Panc1 (cell line): ENCODE measurements at places on chromosomes 16 and 17. TPM values are rescaled to one million over a fixed set of nuclear protein-coding genes. Genes with fewer than 3 reads are reported as not detected.

ZNF624 gene
- 3.9 TPM for total RNA-seq

TCAP gene
- 1.6 TPM for total RNA-seq

ADAP2 gene
- 2.4 TPM for total RNA-seq

TMEM114 gene
- total RNA-seq = not detected

HASPIN gene
- total RNA-seq = 10.6 TPM

SLFN14 gene
- total RNA-seq = not detected

XAF1 gene
- total RNA-seq = 3.5 TPM

PRSS27 gene
- total RNA-seq = 3.3 TPM

ST3GAL2 gene
- total RNA-seq = 84.2 TPM

MT3 gene
- not detected for total RNA-seq

DNA sequence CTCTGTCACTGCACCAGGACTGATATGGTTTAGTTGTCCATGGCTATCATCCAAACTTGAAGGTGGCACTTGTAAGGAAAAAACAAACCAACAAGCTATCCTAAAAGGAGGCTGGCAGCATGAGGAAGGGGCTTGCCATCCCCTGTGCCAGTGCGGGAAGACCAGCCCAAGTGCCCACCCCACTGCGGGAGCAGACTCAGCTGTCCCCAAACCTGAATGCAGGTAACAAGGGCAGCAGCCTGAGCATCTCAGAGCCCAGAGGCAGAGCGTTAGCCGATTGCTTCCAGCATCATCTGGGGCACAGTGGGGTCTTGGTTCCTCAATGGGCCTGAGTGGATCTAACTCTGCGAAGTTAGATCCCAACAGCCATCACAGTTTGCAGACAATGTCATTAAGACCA lies 29.2 kb upstream of the C16orf78 start:
- H3K27me3 ChIP-seq = no peaks in the 10 kb centered on the region; the same call in 1 of the 2 replicates
- H3K4me3 ChIP-seq = no peak overlapping the region
- H3K27ac ChIP-seq = no peak overlapping the region
- DNase-seq = no peak

DNA sequence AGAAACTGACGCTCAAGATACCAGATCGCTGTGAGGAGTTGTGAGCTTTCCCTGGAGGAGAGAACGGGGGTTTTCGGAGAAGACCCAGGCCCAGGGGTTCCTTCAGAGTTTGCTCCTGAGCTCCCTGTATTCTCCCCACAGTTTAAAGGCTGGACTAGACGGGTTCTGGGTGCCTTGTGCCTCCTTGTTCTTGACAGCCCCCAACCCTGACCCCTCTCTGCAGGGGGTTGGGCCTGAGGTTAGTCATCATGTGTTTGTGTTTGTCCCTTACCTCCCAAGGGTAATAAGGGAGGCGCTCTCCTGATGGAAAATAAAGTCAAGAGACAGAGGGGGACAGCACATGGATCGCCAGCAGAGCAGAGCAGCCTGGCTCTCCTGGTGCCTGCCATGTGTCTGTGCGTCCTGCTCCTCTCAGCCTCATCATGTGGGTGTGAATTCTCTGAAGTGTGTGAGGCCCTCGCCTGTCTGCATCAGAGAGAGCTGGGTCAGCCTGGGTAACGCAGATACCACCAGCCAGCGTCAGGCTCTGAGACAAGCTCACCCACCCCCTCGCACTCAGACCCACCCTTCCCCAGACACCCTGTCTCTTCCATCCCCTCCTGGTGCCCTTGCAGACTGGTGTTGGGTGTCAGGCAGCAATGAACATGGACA lies 8.7 kb downstream of the HEXIM2 start:
- H3K4me3 ChIP-seq = no peak overlapping the region
- DNase-seq = no peak
- no peaks in the 10 kb centered on the region for H3K36me3 ChIP-seq
- H3K4me1 ChIP-seq = peaks cover 33% of the 10 kb centered on the region
- H3K27me3 ChIP-seq = no peaks in the 10 kb centered on the region
- H3K27ac ChIP-seq = peak overlapping the region; percentile 99

DNA sequence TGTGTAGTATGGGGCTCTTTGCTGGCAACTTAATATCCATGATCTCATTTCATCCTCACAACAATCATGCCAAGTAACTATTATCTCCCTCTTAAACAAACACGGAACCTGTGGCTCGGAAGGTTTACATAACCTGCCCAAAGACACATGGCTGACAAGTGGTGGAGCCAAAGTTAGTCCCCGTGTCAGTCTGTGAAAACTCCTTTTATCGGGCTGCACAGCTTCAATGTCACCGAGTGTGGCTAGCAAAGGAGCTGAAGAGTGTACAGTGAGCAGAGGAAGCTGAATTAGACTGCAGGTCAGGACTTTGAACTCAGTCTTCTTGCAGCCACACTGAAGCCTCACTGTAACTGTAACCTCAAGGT lies 80.3 kb downstream of the PARN start:
- no peaks in the 10 kb centered on the region for H3K27me3 ChIP-seq
- DNase-seq = no peak
- H3K27ac ChIP-seq = no peak overlapping the region
- H3K36me3 ChIP-seq = peaks cover 12% of the 10 kb centered on the region

GRCh38 chr17:58325976-58326468 lies 2.6 kb downstream of the TSPOAP1 start:
- no peaks in the 10 kb centered on the region for H3K4me1 ChIP-seq
- no peak for DNase-seq
- no peak overlapping the region for H3K4me3 ChIP-seq
- H3K36me3 ChIP-seq = no peaks in the 10 kb centered on the region

- DNase-seq = no peak
- peak overlapping the region; percentile 15 for H3K4me3 ChIP-seq
- H3K27ac ChIP-seq = peak overlapping the region; percentile 98
- H3K27me3 ChIP-seq = no peaks in the 10 kb centered on the region
These were observed 1.4 kb upstream of the HOXB2 start for GRCh38 chr17:48546137-48546923.

DNA sequence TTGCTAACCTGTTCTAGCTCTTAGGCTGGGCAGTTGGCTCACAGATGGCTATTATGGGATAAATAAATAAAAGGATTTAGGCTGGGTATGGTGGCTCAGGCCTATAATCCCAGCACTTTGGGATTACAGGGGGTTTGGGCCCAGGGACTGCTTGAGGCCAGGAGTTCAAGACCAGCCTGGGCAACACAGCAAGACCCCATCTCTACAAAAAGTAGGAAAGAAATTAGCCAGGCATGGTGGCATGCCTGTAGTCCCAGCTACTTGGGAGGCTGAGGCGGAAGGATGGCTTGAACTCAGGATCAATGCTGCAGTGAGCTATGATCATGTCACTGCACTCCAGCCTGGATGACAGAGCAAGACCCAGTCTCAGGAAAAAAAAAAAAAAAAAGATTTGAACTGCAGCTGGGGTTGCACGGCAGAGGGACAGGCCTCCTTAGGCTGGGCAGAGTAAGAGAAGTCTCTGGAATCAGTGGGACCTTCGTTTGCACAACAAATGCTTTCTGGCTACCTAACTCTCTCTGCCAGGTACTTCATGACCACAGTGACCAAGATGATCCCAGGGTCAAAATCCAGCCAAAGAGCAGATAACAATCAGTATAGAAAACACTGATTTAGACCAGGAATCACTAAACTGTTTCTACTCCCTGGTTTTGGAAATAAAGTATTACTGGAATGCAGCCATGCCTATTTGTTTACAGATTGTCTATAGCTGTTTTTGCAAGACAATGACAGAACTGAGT lies 6.8 kb downstream of the RUSF1 start:
- H3K4me1 ChIP-seq = no peaks in the 10 kb centered on the region
- H3K27me3 ChIP-seq = no peaks in the 10 kb centered on the region
- H3K27ac ChIP-seq = no peak overlapping the region
- no peak overlapping the region for H3K4me3 ChIP-seq

DNA sequence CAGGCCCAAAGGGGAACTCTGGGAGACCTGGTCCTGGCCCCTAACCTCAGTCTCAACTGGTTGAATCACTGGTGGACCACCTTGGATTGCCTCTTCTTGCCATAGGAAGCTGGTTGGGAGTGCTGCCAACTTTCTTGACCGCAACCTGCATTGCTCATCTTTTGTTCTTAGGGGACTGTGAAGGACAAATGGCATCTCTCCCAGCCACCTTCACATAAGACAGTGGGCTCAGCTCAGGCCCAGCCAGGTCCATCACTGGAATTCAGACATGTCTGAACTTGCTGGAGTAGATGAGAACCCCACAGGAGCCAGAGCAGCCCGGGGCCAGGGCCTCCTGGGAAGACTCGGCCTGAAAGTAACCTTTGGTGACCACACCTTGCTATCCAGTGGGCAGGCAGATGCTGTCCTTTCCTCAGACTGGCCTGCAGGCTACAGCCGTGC lies 18.8 kb downstream of the ADORA2B start:
- H3K4me1 ChIP-seq = peaks cover 73% of the 10 kb centered on the region
- no peaks in the 10 kb centered on the region for H3K36me3 ChIP-seq
- H3K4me3 ChIP-seq = no peak overlapping the region
- no peaks in the 10 kb centered on the region for H3K27me3 ChIP-seq

DNA sequence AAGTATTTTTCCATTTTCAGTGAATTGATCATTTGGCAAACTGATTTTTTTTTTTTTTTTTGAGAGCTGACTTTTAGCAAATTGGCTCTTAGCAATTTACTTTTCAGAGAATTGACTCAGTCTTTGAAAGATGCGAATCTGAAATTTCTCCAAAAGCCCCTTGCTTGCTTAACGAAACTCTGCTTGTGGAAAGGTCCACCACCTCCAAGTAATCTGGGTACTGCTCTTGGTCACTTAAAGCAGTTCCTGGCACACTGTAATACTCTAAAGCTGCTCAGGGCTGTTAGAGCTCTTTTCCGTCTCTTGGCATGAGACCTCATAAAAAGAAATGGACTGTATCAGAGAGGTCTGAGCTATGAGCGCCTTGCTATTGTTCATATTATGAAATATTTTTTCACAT lies 2.9 kb downstream of the GSDMB start:
- no peaks in the 10 kb centered on the region for H3K4me1 ChIP-seq
- no peak for DNase-seq
- H3K4me3 ChIP-seq = no peak overlapping the region

DNA sequence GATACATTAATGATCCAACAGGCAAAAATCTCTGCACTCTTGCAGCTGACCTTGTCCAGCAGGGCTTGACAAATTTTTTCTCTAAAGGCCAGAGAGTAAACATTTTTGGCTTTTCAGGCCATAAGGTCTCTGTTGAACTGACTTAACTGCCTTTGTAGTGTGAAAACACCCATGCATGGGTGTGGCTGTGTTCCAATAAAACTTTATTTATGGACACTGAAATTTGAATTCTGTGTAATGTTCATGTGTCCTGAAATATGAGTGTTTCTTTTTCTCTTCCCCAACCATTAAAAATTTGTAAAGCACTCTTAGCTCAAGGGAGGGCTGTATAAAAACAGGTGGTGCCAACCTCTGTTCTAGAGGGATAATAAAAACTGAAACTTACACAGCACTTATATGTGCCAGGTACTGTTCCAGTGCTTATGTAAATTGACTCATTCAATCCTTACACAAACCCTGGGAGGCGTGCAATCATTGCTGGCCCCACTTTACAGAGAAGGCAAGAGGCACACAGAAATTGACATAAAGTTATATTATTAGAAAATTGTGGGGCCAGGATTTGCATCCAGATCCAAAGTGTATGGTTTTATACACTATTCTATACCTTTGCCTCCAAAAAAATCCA lies 18.8 kb upstream of the ZNF423 start:
- no peak overlapping the region for H3K4me3 ChIP-seq
- H3K27ac ChIP-seq = no peak overlapping the region
- no peaks in the 10 kb centered on the region for H3K4me1 ChIP-seq
- peaks cover 4% of the 10 kb centered on the region; the same call in 1 of the 2 replicates for H3K27me3 ChIP-seq
- H3K36me3 ChIP-seq = no peaks in the 10 kb centered on the region

GRCh38 chr17:46977348-46977747 lies 1.7 kb downstream of the RPRML start:
- peaks cover 3% of the 10 kb centered on the region; the same call in 1 of the 2 replicates for H3K4me1 ChIP-seq
- no peak overlapping the region for H3K27ac ChIP-seq
- peaks cover 2% of the 10 kb centered on the region; the same call in 1 of the 2 replicates for H3K27me3 ChIP-seq
- DNase-seq = no peak
- no peak overlapping the region for H3K4me3 ChIP-seq
- no peaks in the 10 kb centered on the region for H3K36me3 ChIP-seq

- peaks cover 8% of the 10 kb centered on the region; the same call in 1 of the 2 replicates for H3K36me3 ChIP-seq
- H3K27ac ChIP-seq = no peak overlapping the region
- H3K4me1 ChIP-seq = no peaks in the 10 kb centered on the region
- no peak overlapping the region for H3K4me3 ChIP-seq
- H3K27me3 ChIP-seq = no peaks in the 10 kb centered on the region
These were observed 165.3 kb downstream of the MRTFB start for GRCh38 chr16:14236401-14236800.

- no peak for DNase-seq
- H3K4me1 ChIP-seq = no peaks in the 10 kb centered on the region
- no peak overlapping the region for H3K4me3 ChIP-seq
- no peaks in the 10 kb centered on the region for H3K27me3 ChIP-seq
These were observed 193.5 kb downstream of the MAF start for GRCh38 chr16:79407005-79407404.
